ENCODE measurements at places on chromosomes 5 and 9.

GRCh38 chr5:96340357-96340756 lies 92.7 kb downstream of the PCSK1 start:
- DNase-seq = no peak

DNA sequence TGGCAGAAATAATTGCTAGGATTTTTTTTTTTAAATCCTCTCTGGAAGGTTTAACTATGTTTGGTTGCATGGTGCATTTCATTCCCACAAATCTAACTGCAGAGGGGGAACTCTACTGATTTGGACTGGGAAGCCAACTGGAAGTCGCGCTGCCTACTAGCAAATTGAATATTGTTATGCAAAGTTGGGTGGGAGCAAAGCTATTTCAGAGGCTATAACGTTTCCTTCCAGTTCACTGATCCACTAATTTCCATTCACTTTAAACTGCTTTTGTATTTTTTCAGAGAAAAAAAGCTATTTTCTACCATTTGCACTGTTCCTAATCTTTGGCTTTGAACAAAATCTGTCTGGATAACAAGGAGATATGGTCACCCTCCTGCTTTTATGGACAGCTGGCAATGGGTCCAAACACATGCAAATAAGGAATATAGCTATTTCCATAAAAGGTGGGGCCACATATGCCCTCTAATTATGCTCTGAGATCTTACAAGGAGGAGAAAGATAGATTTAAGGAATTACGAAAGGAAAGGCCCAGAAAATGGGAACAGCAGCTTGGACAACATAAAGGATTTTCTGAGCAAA lies 40.1 kb downstream of the MACIR start:
- DNase-seq = no peak

DNA sequence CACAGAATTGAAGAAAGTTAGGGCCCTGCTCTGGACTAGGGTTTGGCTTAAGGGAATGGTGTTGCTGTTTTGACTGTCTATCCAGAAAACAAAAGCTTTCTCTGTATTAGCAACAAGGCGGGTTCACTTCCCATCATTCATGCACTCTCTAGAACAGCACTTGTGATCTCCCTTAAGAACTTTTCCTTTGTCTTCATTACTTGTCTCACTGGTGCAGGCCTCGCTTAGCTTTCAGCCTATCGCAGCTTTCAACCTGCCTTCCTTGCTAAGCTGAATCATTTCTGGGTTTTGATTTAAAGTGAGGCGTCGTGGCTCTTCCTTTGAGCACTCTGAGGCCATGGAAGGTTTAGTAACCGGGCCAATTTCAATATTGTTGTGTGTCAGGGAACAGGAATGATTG lies 35.2 kb upstream of the LPCAT1 start:
- DNase-seq = no peak

DNA sequence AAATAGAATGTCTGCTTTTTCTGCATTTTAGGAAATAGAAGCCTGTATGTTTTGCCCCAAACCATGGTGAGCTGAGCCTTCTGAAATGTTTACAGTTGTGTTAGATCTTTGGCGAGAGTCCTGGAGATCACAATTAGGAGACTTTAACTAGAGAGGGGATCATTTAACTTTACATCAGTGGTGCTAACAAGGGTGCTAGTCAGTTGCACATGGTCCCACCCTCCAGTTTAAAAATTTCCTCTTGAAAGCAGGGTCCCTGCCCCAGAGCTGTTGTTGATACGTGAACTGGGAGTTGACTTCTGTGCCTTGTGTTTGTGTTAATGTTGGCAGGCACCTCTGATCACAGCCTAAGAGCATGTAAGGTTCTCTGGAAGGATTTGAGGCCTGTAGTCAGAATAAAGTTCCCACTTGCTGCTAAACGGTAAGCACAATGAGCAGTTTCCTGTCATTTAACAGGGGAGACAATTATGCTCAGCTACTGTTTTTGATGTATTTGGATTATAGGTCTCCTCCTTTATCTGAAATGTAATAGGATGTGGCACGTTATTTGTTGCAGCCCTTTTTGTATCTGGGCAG lies 43.7 kb downstream of the RASGRF2 start:
- DNase-seq = no peak

GRCh38 chr5:39062530-39062929 lies 11.7 kb downstream of the RICTOR start:
- DNase-seq = no peak

DNA sequence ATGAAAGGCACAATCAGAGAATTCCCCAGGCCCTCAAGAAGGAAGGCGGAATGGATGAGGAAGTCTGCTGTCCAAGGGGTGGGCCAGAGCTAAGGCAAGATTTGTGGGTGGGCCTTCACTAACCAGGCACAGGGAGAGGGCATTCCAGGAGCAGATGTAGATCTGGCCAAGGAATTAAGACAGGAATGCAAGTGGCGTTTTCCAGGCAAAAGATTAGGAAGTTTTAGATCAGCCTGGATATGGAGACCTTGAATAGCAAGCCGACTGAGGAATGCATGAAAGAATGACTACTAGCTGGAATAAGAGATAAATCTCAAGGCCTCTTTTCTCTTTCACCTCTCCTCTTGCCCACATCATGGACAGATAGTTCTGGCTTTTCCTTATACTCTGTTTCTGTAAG lies 68.5 kb downstream of the GHR start:
- DNase-seq = peak; percentile 16

DNA sequence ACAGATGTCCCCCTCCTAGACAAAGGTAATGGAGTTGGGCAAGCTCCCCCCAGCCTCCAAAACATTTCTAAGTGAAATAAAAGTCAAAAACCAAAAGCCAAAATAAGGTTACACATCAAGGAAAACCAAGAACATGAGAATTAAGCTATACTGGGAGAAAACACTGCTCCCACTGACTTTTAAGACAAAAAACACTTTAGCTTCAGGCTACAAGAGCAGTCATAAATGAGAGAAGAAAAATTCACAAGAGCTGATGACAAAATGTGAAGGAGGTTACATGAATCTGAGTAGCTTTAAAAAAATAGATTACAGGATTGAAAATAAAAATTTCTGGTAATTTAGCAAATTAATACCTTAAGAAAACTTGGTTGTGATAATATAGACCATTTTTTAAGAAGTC lies 1370.3 kb upstream of the CDH9 start:
- DNase-seq = no peak

DNA sequence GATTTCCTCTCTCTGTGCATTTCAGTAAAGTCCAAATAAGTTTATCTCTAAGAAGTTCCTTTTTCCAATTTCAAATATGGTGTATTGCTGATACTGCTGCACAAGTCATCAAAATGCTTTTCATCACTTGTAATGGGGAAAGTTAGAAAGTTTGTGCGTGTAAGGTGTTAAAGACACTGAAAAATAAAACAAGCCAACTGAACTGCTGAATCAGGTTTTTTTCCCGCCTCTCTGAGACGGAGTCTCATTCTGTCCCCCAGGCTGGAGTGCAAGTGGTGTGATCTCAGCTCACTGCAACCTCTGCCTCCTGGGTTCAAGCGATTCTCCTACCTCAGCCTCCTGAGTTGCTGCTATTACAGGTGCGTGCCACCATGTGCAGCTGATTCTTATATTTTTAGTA lies 400.9 kb downstream of the LRRC70 start:
- DNase-seq = no peak

DNA sequence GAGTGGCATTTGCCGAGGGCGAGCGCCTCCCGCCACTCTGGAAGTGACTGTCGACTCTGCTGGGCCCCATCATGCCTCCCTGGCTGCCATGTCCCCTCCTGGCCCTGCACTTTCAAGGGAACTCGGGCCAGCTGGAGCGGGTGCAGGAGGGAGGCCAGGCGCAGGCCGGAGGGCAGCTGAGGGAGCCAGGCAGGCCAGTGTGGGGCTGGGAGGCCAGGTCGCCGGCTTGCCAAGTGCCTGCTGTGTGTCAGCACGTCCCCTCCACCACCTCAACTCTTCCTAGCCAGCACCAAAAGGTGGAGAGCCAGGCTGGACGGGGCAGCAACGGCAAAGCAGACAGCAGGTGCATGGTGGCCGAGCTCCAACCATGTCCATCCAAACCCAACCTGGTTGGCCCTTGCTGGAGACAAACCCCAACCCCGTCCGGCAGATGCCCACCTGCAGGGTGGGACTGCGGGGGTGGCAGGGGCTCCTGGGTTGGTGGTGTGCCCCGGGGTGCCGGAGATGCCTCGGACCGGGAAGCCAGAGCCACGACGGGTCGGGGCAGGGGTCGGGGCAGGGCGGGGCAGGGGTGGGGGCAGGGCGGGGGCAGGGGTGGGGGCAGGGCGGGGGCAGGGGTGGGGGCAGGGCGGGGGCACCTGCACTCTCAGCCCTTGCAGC lies 36.5 kb upstream of the EGFL7 start:
- no peak for DNase-seq

DNA sequence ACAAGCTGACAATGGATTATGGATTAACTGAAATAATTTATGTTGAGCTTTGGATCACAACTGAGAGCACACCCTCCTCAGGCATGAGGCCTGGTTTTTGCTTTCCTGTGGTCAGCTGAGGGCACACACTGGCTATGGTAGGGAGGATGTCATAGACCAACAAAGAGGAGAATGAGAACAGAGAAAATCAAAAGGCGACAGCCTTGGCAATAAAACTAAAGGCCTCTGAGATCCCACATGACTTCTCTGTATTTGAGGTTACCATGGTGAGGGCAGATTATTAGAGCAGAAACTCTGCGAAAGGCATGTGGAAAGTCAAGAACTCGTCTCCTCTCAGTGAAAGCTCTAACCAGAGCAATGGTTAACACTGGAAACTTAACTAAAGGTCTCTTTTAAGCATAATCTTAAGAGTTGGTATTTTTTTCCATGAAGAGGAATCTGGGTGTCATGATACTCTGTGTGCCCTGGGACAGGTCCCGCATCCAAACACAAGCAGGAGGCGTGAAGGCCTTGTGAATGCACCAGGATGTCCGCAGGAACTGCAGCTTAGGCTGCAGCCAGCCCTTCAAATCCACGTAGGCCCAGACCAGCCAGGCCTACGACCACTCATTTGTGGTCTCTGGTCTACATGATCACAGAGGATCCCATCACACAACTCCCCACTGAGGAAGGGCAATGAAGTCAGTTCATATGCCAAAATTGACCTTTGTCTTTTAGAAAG lies 12.4 kb upstream of the MEIKIN start:
- DNase-seq = peak; percentile 88

GRCh38 chr5:351921-352245 lies 30.4 kb downstream of the AHRR start:
- DNase-seq = peak; percentile 65

- DNase-seq = peak; percentile 14
Measured at GRCh38 chr5:90131383-90132133, 278.0 kb downstream of the CETN3 start.

- no peak for DNase-seq
Measured at GRCh38 chr9:89798547-89799120, 193.8 kb downstream of the GADD45G start.

- DNase-seq = no peak
Measured at GRCh38 chr5:92890841-92891244, 690.2 kb downstream of the NR2F1-AS1 start.

DNA sequence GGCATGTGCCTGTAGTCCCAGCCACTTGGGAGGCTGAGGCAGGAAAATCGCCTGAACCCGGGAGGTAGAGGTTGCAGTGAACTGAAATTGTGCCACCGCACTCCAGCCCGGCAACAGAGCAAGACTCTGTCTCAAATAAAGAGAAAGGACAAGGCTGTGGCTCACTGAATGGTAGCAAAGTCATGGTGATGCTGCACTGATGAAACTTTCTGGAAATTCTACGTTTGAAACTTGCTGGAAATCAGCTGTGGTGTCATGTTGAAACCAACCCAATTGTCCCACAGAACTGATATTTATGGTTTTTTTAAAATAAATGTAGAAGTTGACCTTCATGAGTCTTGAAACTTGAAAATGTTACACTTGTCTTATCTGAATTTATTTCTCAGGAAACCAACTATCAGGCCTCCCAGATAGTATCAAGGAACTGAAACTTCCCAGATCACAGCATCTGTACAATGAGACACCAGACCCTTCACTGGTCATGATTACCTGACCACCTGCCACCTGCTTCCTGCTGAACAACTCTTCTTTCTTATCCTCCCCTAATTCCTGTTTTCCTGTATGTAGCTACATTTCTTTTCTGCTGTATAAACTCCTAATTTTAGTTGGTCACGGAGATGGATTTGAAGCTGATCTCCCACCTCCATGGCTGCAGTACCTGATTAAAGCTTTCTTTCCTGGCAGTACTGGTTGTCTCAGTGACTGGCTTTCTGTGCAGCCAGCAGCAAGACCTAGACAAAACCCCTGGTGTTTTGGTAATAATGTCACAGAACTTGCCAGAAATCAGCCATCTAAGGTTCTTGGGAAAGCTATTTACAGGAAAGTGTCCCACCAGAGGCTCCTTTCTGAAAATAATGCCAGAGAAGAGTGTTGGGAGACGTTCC lies 5.6 kb upstream of the TBC1D13 start:
- no peak for DNase-seq

DNA sequence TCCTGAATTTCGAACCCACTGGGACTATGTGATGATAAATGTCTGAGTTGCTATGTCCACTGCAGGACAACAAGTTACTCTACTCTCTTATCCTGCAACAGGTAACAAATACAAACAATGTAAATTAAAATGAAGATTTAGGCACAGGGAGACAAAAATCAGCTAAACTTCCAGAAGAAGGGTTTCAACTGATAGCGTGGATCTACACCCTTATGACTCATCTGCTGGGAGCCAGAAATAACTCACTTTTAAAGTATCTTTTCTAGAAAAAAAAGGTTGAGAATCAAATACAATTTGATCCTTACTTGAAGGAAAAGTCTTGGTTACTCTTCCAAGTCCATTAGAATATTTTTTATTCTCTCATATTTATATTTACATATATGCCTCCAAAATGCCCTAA lies 21.4 kb downstream of the PJA2 start:
- no peak for DNase-seq

- no peak for DNase-seq
Measured at GRCh38 chr9:131433302-131433854, 39.5 kb downstream of the PRRC2B start.

- DNase-seq = peak; percentile 81
Measured at GRCh38 chr9:72592502-72593403, 71.3 kb downstream of the TMC1 start.

- peak; percentile 84 for DNase-seq
Measured at GRCh38 chr9:107465467-107466451, 23.8 kb downstream of the KLF4 start.

GRCh38 chr9:128945798-128946501 lies 1.5 kb downstream of the DOLK start:
- no peak for DNase-seq

Data from eye (tissue), 1 donor.